Mesothelial cell of epicardium (in vitro differentiated cells): ENCODE measurements at places on chromosomes 16 and 17.

GRCh38 chr17:68238871-68239253, 9.0 kb upstream of the AMZ2 start:
- H3K4me3 ChIP-seq: no peak overlapping the region
- peaks cover 5% of the 10 kb centered on the region for H3K4me1 ChIP-seq
- no peak for DNase-seq

- no peak overlapping the region for H3K4me3 ChIP-seq
- peaks cover 25% of the 10 kb centered on the region for H3K4me1 ChIP-seq
- no peaks in the 10 kb centered on the region for H3K27me3 ChIP-seq
- no peak for DNase-seq
Observed at GRCh38 chr17:4008441-4009185, 44.4 kb upstream of the ATP2A3 start.

DNA sequence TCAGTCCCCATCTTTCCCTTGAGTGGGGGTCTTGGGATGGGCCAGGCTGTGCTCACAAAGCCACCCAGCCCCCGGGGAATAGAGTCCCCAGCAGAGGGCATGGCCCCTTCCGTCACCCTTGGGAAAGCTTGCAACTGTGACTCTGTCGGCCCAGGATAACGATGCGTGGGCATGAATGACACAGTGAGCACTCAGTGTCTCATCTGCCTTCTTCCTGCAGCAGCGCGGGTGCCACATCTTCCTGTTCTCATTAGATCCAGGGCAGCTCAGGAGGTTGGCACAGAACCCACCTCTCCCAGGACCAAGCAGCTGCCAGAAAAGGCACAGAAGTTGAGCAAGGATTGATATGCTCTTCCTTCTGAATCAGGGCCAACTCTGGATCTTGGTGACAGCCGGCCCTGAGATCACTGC, 84.7 kb downstream of the MRC2 start:
- no peak for DNase-seq
- H3K27me3 ChIP-seq: no peaks in the 10 kb centered on the region
- H3K4me3 ChIP-seq: no peak overlapping the region
- peaks cover 25% of the 10 kb centered on the region for H3K4me1 ChIP-seq
- no peak overlapping the region for H3K27ac ChIP-seq
- H3K36me3 ChIP-seq: peaks cover 2% of the 10 kb centered on the region

DNA sequence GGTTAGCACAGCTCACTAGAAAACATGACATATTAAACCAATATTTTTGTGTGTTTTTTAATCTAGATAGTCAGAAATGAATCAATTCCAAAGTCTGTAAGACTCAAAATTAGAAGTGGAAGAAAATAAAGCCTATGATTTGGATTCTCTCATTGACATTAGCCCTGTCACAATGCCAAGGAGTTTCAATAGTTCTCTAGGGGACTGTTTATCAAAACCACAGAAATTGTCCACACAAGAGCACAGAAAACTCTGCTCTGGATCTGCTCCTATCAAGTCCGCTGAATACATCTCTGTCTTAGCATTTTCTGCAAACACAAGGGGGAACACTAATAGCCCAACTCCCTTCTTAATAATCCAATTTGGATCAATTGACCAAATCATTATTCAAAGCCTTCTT, 152.0 kb downstream of the HS3ST3B1 start:
- DNase-seq: no peak
- no peak overlapping the region for H3K4me3 ChIP-seq
- H3K27ac ChIP-seq: no peak overlapping the region
- no peaks in the 10 kb centered on the region for H3K4me1 ChIP-seq

GRCh38 chr17:1627182-1627981, 1.3 kb downstream of the SLC43A2 start:
- H3K4me1 ChIP-seq: peaks cover 9% of the 10 kb centered on the region
- peaks cover 3% of the 10 kb centered on the region for H3K36me3 ChIP-seq
- no peak overlapping the region for H3K27ac ChIP-seq
- peak overlapping the region; percentile 63 for H3K4me3 ChIP-seq
- H3K27me3 ChIP-seq: peaks cover 35% of the 10 kb centered on the region
- DNase-seq: no peak

DNA sequence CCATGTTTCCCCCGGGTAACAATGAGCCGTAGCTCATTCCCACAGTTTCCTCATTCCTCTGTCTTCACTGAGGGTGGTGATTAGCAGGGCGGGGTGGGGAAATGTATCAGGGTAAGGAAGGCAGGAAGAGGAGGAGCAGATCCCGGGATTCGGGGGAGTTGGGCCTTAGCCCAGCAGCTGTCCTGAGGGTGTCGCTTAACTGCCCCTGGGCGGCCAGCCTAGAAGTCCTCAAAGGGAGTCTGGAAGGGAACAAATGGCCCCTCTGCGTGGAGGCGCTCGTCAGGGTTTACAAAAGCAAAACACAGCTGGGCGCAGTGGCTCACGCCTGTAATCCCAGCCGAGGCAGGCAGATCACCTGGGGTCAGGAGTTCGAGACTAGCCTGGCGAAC, 14.3 kb downstream of the MLYCD start:
- no peaks in the 10 kb centered on the region for H3K4me1 ChIP-seq
- no peak for DNase-seq
- H3K27ac ChIP-seq: peak overlapping the region; percentile 47

DNA sequence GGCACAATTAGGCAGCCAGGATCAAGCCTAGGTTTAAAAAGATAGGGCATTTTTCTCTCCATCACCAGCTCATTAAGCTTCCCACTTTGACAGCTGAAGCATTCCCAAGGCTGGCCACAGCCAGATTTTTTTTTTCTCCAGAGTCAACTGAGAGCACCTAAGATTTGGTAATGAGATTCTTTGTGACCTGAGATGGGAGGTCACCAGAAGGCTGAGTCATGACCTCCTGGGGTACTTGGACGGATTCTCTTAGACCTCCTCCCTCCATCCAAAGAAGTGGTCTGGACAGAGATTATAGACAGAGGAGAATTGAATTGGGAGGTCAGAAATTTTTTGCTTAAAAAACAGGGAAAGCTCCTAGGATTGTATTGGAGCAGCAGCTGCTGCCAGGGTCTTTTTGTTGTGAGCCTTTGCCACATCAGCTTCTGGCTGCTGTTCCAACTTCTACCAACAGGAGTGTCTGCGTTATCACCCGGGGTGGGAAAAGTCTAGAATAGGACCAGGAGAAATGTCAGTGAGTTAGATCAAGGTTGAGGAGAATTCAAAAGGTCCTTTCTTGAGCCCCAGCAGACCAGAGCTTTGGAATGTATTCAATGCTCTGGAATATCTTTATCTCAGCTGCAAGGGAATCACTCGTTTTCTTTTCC, 221.2 kb upstream of the N4BP1 start:
- H3K4me3 ChIP-seq: no peak overlapping the region
- H3K4me1 ChIP-seq: no peaks in the 10 kb centered on the region
- no peak for DNase-seq

GRCh38 chr16:11727796-11728543, 14.7 kb downstream of the TXNDC11 start:
- H3K36me3 ChIP-seq: peaks cover 19% of the 10 kb centered on the region
- H3K27me3 ChIP-seq: no peaks in the 10 kb centered on the region
- no peak overlapping the region for H3K27ac ChIP-seq
- no peak overlapping the region for H3K4me3 ChIP-seq

DNA sequence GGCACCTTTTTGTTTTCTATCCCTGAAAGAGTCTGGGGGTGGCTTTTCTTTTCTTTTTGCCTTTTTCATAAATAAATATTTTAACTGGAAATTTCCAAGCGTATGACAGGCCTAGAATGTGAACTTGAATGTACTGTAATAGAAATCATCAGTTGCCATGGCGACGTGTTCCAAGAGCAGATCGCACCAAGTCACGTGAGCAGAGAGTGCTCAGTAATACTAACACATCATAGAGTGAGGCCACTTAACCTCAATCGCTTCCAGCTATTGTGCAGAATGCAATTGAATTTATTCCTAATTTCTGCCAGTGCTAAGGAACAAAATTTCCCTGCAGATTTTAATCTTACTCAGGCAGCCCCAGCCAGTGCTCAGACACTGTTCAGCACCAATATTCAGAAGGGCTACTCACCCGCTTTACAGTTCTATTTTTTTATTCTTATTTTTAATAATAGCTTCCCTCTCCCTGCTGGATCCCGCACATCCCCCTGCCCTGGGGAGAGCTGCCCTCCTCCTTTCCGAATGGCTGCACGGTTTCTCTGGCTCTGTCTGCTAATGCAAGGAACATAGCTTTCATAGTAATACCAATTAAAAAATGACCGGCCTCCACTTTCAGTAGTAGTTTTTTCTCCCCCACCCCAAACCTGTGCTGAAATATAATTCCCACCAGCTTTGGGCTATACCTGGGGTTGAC, 26.2 kb upstream of the PMFBP1 start:
- no peak overlapping the region for H3K4me3 ChIP-seq
- DNase-seq: no peak
- H3K36me3 ChIP-seq: no peaks in the 10 kb centered on the region

DNA sequence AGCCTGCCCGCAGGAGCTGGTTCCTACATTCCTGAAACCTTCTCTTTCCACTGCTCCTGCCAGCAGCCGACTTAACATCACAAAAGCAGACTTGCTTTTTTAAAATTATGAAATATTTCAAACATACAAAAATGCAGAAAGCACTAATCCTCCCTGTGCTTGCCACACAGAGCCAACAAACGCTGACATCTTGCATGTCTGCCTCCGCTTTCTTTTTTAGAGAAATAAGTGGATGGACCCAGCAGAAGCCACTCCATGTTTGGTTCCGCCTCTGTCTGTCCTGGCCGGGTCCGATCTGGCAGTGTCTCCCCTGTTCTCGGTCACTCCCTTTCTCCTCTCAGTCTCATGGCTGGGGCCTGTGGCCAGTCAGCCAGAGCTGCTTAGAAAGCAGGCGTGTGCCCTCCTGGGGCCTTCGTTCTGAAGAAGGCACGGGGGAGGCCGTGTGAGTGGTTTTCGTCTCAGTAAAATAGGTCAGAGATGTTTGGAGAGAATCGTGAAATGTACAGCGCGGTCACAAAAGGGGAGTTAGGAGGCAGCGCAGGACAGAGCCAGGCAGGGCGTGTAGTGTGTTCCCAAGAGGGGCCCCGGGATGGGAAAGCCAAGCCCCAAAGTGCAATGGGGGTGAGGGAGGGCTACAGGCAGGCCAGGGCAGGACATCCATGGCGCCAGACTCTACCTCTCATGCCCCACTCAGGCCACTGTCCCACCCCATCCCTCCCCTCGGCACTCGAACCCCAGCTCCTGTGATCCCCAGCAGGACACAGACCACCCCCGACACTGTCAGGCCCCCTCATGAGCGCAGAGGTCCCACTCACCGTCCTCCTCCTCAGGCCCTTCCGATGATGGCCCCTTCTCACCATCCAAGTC, 23.2 kb downstream of the MXRA7 start:
- H3K4me1 ChIP-seq: peaks cover 30% of the 10 kb centered on the region
- peak overlapping the region; percentile 66 for H3K27ac ChIP-seq
- DNase-seq: no peak
- no peaks in the 10 kb centered on the region for H3K27me3 ChIP-seq
- no peak overlapping the region for H3K4me3 ChIP-seq

DNA sequence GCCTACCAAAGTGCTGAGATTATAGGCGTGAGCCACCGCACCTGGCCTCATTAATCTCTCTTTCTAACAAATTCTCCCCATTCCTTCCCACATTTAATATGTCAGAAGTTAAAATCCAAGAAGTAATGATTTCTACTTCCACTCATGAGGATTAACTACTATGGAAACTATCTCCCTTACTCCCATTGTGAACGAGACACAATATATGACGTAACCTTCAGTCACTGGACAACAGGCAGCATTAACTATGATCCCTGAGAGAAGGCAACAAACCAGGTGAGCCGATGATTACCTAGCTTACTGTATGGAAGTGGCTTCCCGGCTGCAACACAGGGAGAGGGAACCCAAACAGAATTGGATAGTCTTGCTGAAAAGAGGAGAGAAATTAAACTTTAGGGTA, 20.0 kb downstream of the GLG1 start:
- peak overlapping the region; percentile 55 for H3K27ac ChIP-seq
- DNase-seq: no peak
- no peak overlapping the region for H3K4me3 ChIP-seq
